ENCODE measurements at places on chromosomes 5 and 9. TPM values are rescaled to one million over a fixed set of nuclear protein-coding genes. Genes with fewer than 3 reads are reported as not detected.

DNA sequence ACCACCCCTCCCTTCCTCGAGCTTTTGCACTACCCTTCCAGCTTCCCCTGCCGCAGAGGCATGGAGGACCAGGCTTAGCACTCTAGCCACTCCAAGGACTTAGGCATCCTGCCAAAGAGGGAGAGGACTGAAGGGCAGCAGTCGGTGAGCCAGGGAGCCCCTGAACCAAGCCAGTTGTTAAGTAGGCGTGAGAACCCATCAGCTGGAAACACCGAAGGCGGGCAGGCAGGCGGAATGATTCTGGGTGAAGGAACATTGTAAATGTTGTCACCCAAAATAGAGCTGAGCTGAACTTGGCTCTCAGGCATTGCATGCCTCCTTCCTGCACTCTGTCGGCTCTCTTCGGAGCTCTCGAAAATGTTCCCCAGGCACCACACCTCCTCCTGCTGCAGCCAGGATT is 42.8 kb downstream of the NRG2 start:
- H3K4me1 ChIP-seq: no peaks in the 10 kb centered on the region
- H3K36me3 ChIP-seq: no peaks in the 10 kb centered on the region
- H3K4me3 ChIP-seq: no peak overlapping the region
- no peak for DNase-seq
- H3K27ac ChIP-seq: no peak overlapping the region

GRCh38 chr5:1510151-1510561 is 13.6 kb downstream of the LPCAT1 start:
- no peaks in the 10 kb centered on the region for H3K27me3 ChIP-seq
- peaks cover 29% of the 10 kb centered on the region for H3K4me1 ChIP-seq
- no peak overlapping the region for H3K27ac ChIP-seq
- no peak for DNase-seq

DNA sequence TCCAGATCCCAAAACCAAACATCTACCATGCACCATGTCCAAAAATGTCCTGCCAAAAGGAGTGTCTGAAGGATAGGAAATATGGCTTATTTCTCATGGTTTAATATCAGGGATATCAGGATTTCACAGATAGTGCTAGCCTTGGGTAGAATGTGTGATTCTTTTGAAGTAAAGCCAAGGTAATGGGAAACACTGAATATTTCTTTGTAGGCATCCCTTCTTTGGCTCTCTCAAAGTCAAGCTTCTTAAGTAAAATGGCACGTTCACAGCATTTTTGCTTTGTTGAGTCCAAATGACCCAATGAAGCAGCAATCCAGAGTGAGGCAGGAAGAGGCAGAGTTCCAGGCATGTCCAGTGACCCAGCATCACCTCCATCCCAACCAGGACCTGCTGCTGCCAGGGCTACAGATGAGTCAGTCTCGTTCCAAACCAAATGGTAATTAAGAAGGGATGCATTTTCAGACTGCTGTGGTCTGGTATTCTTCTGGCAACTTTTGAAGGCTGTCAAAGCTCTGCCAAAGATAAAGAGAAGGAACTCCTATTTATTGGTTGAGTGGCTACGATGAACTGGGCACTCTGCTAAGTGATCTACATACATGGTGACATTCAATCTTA is 678.8 kb upstream of the KLF4 start:
- H3K4me3 ChIP-seq: no peak overlapping the region
- H3K27me3 ChIP-seq: no peaks in the 10 kb centered on the region
- no peaks in the 10 kb centered on the region for H3K36me3 ChIP-seq
- H3K4me1 ChIP-seq: no peaks in the 10 kb centered on the region
- no peak overlapping the region for H3K27ac ChIP-seq
- DNase-seq: no peak

DNA sequence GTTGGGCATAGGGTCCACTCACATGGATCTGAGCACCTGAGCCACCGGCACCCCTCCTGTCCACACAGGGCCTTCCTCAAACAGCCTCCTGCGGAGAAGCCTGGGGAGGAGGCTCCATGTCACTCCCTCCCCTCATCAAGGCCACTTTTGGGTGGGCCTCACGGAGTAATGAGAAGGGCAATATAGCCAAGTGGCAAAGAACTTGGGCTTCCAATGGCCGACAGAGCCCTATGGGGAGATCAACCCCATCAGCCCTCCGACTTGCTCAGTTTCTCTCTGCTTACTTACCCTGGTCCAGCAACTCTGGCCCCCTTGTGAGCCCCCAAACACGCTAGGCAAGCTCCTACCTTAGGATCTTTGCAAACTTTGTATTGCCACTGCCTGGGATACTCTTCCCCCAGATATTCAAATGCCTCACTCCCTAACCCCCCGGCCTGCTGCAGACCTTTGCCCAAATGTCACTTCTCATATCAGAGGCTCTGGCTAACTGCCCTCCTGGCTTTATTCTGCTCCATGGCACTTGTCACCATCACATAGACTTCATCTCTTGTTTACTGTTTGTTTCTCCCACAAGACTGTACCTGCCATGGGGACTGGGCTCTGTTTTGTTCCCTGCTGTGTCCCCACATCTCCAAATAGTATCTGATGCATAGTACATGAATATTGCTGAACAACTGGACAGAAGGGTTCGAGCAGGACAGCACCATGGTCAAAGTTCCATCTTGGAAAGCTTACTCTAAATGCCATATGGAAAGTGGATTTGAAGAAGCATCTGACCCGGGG is 220.8 kb downstream of the FSTL4 start:
- no peaks in the 10 kb centered on the region for H3K36me3 ChIP-seq
- no peak overlapping the region for H3K27ac ChIP-seq
- H3K4me1 ChIP-seq: peaks cover 3% of the 10 kb centered on the region
- peaks cover 2% of the 10 kb centered on the region for H3K27me3 ChIP-seq
- no peak for DNase-seq

DNA sequence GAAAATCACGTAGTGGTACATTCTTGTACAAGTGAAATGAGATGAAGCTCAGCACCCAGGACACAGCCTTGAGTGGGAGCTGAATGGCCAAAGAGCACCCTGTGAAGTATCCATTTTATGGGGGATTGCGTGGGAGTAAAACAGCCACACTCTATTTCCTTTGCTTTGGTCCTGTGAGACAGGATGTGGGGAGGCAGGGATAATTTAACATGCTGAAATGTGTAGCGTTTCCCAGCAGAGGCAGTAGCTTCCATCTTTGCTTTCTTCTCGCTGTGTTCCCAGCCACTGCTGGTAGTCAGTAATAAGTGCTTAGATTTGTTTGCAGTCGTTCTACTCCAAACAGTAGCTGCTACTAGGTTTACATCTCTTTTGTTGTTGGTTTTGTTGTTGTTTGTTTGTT is 4.4 kb downstream of the IL31RA start:
- H3K27ac ChIP-seq: no peak overlapping the region
- H3K27me3 ChIP-seq: no peaks in the 10 kb centered on the region

DNA sequence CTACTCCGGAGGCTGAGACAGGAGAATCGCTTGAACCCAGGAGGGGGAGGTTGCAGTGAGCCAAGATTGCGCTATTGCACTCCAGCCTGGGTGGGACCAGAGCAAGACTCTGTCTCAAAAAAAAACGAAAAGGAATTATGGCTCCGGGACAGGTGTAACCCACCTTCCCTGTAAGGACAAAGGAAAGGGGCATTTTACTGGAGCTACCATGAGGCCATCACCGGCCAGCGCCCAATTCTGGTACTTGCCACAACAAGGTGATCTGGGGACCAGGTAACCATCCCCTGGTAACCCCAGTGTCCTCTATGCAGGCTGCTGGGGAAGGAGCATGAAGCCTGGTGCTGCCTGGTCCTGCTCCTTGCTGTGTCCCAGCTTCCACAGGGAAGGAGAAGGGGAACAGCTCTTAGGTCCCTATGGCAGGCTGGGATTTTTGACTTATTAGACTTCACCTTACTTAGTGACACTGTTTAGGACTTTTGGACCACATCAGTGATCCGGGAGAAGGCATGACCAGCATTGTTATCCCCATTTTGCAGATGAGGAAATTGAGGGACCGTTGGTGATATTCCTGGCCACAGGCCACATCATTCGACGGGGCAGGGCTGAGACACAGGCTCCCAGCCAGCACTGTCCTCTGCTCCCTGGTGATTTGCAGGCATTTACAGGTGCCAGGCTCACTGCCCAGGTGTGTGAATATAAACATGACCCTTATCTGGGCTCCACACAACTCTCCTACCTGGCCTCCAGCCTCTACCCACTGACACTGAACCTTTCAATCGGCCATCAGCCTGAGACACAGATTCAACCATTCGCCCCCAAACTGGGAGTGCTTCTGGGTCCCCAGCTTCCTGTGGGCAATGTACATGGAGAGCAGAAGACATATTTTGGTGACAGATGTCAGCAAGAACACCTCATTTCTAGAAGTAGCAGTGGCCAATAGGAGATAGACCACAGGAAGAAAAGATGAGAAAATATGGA is 26.5 kb upstream of the ABO start:
- no peaks in the 10 kb centered on the region for H3K27me3 ChIP-seq
- no peaks in the 10 kb centered on the region for H3K4me1 ChIP-seq
- H3K27ac ChIP-seq: no peak overlapping the region
- DNase-seq: no peak
- H3K4me3 ChIP-seq: no peak overlapping the region
- H3K36me3 ChIP-seq: no peaks in the 10 kb centered on the region

- no peak for DNase-seq
- no peak overlapping the region for H3K27ac ChIP-seq
- H3K4me1 ChIP-seq: no peaks in the 10 kb centered on the region
Observed at GRCh38 chr5:33890131-33891032, 1.4 kb downstream of the ADAMTS12 start.

DNA sequence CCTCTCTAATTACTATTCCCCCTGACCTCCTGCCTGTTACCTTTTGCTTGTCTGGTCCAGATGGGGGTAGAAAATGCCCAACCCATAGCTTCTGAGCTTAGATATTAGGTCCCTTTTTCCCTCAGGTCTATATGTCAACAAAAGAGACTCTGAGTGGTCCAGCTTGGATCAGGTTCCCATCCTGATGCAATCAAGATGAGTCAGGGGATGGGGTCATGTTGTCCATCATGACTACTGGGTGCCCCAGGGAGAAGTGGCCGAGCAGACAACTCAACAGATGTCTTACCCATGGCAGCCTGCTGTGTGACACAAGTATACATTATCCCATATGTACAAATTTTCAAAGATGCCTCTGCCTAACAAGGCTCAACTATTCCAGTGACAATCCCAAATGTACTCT is 9.1 kb upstream of the ANKH start:
- no peak overlapping the region for H3K27ac ChIP-seq
- H3K4me1 ChIP-seq: peaks cover 2% of the 10 kb centered on the region
- no peak for DNase-seq
- no peak overlapping the region for H3K4me3 ChIP-seq
- H3K36me3 ChIP-seq: no peaks in the 10 kb centered on the region

DNA sequence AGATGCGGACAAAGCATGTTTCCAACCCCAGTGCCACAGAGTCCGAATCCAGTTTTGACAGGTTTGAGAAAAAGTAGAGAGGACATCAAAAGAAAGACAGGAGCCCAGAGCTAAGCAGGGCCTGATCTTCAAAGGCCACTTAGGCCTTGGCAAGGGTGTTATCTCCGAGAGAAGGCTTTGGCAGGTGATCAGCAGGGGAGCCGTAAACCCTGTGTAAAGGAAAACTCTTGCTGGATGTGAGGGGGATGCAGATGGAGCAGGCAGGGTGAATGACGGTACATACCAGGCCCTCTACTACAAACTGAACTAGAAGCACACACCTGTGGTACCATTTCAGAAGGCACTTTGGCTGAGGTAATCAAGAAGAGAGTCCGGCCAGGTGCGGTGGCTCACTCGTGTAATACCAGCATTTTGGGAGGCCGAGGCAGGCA is 1.4 kb upstream of the HNRNPH1 start:
- no peak for DNase-seq
- peaks cover 30% of the 10 kb centered on the region for H3K4me1 ChIP-seq
- H3K27ac ChIP-seq: peak overlapping the region; percentile 95
- H3K4me3 ChIP-seq: no peak overlapping the region
- H3K36me3 ChIP-seq: peaks cover 28% of the 10 kb centered on the region

DNA sequence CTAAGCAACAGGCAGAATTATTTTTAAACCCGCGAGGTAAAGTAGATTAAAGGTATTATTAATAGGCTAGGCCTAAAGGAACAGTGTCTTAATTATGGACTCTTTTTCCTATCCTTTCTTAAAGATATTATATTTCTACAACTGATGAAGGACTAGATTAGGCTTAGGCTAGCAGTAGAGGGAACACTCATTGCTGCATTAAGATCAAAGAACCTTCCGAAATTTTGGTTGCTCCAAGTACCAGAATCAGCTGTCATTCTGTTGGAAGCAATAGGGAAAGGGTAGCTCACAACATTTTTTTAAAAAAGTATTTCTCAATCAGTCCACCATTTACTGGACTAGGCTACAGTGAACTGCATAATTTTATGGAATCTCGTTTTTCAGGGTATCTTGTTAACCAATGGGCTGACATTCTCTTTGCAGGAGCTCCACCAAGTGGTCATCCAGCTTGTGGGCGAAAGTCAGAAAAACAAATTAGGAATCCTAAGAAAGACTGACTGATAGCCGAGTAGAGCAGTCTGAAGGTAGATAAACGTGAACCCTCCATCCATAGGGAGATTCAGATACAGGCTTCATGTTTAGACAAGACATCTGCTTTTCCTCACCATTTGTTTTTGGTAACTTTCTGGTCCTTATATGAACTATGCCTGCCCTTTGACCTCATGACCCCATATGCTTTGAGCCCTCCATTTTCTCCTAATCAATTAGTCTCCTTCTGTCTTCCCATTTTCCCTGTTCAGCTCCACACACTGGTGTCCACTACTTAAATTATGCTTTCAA is 103.6 kb upstream of the CHD1 start:
- no peaks in the 10 kb centered on the region for H3K27me3 ChIP-seq
- peak; percentile 7 for DNase-seq
- peaks cover 25% of the 10 kb centered on the region for H3K4me1 ChIP-seq
- no peaks in the 10 kb centered on the region for H3K36me3 ChIP-seq

DNA sequence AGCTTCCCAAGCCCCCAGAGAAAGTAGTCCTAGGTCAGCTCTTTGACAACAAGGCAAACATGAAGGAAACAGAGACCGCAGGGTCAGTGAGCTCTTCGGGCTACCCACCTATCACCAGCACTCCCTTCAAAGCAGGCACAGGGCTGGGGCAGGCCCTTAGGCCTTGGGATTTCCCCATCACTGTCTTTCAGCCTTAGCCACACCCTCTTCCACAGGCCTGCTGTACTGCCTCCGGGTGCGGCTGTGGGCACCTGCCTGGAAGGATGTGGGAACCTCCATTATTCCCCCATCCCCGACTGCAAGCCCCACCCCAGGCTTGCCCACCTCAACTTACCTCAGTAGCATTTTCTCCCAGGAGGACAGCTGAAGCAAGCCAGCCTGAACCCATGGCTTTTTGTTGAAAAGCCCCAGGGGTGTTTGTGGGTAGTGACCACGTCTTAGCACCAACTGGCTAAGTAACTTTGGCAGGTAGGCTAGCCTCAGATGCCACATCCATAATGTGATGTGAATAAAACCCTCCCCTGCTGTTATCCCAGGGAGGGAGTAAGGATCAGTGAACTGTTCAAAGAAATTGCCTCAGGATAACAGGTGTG is 100.2 kb downstream of the PIK3R1 start:
- peak; percentile 68 for DNase-seq
- peaks cover 10% of the 10 kb centered on the region for H3K4me1 ChIP-seq
- H3K4me3 ChIP-seq: no peak overlapping the region
- H3K27ac ChIP-seq: no peak overlapping the region

Gene LCN15
- not detected for total RNA-seq

Gene GARNL3
- 0.63 TPM for total RNA-seq

Gene CARD9
- 0.36 TPM for total RNA-seq
